ENCODE measurements at places on chromosomes 2 and 18.

GRCh38 chr2:219848882-219849281, 221.5 kb downstream of the SLC4A3 start:
- no peak for DNase-seq

- no peak for DNase-seq
Observed at GRCh38 chr2:8241317-8241716, 440.5 kb upstream of the ID2 start.

GRCh38 chr18:29226213-29226612, 1049.3 kb upstream of the CDH2 start:
- DNase-seq, result no peak

DNA sequence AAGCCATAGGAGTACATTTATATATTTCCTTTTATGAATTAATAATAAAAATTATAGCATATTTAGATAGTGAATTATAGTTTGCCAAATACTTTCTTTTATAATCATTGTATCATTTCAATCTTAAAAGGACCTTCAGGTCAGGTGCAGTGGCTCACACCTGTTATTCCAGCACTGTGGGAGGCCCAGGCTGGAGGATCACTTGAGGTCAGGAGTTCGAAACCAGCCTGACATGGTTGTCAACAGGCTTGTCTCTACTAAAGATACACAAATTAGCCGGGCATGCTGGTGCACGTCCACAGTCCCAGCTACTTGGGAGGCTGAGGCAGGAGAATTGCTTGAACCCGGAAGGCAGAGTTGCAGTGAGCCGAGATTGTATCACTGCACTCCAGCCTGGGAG, 19.7 kb downstream of the APOB start:
- no peak for DNase-seq
